ENCODE measurements at places on chromosomes 7 and 10.

DNA sequence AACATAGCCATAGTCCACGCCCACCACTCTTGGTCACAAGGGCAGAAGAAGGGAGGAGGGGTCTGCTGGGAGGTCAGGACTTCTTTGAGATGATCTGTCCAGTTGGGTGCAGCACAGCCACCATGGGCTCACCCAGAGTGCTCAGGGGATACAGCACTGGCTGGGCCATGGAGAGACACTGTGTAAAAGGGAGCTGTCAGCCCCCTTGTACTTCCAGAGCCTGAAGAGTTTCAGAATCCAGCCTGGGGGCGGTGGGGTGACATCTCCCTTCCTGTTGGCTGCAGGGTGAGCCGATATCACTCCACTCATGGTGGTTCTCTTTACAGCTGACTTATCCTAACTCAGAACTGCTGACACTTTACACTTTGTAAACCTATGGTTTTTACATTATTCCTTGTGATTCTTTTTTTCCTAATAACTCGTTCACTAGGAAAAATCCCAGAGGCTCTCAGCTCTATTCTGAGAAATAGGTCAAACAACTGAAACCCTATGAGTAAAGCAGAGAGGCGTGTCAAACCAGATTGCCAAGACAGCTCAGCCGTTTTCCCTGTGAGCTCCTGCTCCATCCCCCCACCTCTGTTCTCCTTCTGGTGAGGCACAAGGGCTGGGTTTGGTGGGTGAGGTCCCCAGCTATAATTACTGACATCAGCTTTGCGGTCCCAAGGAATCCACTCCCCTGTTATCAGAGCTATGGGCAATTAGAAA, 3.2 kb upstream of the MRPS24 start:
- no peak for DNase-seq

DNA sequence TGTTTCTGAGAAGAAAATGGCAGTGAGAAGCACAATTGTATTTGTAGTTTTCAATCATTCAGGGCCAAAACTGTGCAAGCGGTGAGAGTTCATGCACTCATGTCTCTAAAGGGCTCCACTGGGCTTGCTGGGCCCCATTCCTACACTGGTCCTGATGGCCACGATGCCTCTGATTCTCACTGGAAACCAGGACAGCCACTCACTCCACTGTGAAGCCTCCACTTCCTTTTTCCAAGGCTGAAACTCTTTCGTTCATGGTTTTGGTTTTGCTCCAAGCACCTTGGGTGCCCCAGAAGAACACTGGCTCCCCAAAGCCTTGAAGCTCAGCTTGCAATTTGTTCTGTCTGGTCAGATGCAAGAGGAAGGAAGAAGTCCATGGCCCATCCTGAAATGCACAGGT, 390.0 kb upstream of the MKI67 start:
- no peak for DNase-seq

DNA sequence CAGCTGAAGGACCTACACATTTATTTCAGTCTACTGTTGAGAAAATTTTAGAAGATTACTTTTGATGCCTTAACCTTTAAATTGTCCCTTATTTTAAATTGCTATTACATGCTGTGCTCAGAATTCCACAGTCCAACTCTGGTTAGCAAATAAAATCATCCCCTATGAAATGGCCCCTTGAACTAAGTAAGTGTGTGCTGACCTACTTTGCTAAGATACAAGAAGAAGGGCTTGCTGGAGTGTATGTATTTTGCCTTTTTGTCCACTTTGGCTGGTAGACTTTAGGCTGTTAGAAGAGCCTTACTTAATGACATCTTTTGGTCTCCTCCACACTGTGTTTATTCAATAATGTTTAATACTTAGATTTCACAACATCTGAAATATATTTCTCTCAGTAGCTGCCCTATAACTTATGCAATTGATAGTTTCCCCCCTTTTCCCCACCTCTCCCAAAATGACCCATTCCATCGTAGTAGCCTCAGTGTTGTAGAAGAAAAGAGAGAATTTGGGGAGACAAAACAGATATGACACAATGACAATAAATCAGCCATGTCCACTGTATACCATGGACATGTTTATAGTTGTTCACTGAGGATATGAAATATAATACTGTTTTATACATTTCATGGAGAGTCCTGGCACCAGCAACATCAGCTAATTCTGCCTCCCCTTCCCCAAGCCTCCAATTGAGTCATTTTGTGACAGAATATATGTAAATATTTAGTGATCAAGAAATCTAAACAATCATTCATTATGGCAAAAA, 107.8 kb upstream of the ASAH2 start:
- no peak for DNase-seq

GRCh38 chr10:35916791-35917190, 274.7 kb upstream of the FZD8 start:
- no peak for DNase-seq

DNA sequence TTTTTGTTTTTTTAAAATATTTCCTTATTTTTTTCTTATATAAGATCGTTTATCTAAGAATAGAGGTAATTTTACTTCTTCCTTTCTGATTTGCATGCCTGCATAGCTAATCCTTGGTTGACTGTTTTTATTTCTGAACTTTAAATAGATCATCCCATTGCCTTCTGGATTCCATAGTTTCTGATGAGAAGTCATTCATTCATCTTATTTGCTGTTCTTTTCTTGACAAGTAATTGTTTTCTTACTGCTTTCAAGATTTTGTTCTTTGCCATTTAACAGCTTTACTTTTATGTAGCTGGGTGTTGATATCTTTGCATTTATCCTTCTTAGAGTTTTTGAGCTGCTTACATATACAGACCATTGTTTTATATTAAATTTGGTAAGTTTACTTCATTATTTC, 437.9 kb downstream of the SDK1 start:
- DNase-seq: no peak

DNA sequence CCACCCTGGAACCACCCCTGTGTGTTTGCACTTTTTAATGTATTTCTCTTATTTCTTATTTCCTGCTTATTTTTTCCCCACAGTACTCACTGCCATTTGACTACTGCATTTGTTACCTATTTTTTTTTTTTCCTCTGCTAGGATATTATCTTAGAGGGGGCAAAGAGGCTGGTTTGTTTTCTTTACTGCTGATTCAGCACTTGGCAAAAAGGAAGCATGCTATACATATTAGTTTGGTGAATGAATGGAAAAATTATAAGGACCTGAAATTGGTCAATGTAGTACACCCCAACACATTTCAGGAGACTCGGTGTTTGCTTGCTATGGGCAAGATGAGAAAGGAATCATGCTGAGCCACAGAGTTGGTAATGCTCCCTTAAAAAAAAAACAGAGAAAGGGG, 193.5 kb downstream of the SORCS3 start:
- DNase-seq: no peak

Measured in activated CD8-positive, alpha-beta memory T cell treated with anti-CD3 and anti-CD28 coated beads for 4 hours (primary cell).